ENCODE measurements at places on chromosomes 5 and 9.

- DNase-seq, result no peak
Measured at GRCh38 chr9:91758491-91758981, 191.5 kb downstream of the ROR2 start.

GRCh38 chr9:136511670-136512592, 29.1 kb upstream of the SEC16A start:
- DNase-seq, result no peak

GRCh38 chr5:53481887-53482716, 1.7 kb downstream of the FST start:
- DNase-seq, result no peak

DNA sequence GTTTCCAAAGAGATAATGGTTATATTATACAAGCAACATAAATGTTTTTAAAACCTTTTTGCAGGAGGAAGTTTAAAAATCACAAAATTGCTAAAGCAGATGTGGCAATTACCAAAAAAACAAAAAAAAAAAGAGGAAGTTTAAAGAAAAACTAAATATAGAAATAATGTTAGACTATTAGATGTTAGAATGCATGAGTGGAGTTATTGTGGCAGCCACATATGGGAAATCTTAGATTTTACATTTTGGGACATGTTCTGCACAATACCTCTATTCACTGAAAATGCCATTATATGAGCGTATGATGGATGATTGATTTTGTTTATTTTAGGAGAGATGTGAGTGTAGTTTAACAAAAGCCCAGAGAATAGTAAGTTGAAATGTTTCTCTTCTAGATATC, 31.2 kb upstream of the DTWD2 start:
- DNase-seq, result no peak

- no peak for DNase-seq
Measured at GRCh38 chr9:124284237-124284831, 26.6 kb downstream of the NEK6 start.

DNA sequence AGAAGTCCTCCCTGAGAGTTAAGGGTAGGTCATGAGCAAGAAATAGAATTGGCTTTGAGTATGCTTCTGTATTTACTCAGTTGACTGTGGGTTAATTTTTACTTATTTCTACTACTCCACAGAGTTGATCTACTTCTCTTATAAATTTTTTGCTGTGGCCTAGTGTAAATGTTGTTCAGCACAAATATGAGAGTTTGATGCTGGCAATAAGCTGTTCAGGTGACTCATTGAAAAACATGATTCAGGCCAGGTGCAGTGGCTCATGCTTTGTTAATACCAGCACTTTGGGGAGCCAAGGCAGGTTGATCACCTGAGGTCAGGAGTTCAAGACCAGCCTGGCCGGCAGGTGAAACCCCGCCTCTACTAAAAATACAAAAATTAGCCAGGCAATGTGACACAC, 4.5 kb upstream of the CDK7 start:
- no peak for DNase-seq

- DNase-seq, result no peak
Measured at GRCh38 chr9:87263291-87263690, 234.4 kb upstream of the DAPK1 start.

GRCh38 chr5:150764530-150764929, 5.7 kb upstream of the DCTN4 start:
- no peak for DNase-seq

- no peak for DNase-seq
Measured at GRCh38 chr5:71974622-71975021, 132.7 kb upstream of the MAP1B start.

DNA sequence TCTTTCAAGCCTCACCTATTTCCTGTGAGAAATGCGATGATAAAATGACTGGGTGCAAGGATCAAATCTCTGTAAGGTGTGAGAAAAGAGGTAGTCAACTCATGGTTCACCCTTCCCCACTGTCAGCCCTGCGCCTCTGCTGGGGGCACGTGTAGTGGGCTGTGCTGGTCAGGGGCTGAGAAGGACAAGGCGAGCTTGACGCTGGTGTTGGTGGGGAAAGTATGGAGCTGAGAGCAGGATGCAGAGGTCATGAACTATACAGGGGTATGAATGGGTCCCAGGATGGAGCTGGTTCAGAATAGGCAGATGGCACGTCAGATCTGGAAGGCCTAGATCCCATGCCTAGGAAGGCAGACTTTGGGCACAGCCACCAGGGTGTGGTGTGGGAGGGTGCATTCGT, 20.6 kb downstream of the PITX1 start:
- no peak for DNase-seq

GRCh38 chr9:89664010-89664409, 59.2 kb downstream of the GADD45G start:
- DNase-seq, result no peak

DNA sequence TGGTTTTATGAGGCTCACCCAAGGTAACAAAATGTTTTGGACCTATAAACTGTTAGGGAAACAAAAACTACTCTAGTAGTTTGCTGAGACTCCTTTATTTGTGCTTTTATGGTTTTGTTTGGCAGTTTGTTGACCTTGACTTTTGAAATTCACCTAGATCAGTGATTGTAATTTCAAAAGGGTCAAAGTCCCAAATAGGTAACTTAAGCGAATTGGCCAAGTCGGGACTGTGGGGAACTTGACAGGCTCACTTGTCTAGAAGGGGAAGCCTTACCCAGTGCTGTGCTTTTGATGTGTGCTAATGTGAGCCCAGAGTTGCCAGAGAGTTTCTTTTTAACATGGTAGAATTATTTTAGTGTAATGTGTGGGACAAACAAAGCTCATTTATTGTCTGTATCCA, 87.2 kb upstream of the SGCD start:
- DNase-seq, result no peak

DNA sequence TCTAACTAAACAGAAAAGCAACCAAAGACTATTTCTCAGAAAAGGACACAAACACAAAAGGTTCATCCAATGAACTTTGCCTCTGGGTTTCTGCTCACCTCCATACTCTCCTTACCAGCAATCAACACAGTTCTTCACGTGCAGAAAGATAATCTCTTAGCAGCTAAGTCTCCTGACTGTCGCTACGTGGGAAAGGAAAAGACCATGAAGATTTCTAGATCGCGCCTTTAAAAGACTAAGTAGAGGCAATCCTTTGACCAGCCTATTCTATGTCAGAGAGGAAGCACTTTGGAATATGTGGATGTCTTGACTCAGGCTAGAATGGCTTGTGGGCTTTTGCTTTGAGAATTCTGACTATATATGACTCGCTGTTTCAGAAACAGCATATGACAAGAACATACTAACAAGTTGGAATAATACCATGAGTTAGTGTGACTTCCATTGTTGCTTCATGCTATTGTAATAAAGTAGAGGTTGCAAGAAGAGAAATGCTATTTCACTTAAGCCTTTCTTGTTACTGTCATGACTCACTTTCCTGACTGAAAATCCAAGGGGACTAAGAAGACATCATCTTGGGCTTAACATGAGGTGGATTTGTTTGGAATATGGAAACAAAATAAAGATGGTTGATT, 339.5 kb upstream of the RFX3 start:
- no peak for DNase-seq

GRCh38 chr5:141714542-141715310, 32.7 kb upstream of the ARAP3 start:
- DNase-seq, result no peak
